Naive thymus-derived CD4-positive, alpha-beta T cell (primary cell): ENCODE measurements at places on chromosomes 7 and 10. TPM values are rescaled to one million over a fixed set of nuclear protein-coding genes. Genes with fewer than 3 reads are reported as not detected.

DNA sequence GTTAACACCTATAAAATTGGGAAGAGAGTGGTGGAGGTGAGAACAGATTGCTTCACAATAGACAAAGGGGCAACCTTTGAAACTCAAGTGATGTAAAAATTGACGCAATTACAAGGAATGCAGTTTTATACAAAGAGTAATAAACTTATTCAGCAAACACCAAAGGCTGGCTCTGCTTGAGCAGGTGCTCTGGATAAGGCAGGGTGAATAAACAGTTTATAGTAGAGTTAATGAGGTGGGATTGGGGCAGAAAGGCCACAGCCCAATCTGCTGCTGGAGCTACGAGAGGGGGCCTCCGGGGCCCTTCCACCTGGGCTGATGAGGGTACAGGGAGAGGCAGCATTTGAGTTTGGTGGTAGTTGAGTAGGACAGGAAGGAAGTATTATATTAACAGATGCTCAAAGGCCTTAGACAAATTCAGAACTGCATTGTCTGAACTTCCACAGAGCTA is 6.0 kb downstream of the MUC12 start:
- no peak for DNase-seq

DNA sequence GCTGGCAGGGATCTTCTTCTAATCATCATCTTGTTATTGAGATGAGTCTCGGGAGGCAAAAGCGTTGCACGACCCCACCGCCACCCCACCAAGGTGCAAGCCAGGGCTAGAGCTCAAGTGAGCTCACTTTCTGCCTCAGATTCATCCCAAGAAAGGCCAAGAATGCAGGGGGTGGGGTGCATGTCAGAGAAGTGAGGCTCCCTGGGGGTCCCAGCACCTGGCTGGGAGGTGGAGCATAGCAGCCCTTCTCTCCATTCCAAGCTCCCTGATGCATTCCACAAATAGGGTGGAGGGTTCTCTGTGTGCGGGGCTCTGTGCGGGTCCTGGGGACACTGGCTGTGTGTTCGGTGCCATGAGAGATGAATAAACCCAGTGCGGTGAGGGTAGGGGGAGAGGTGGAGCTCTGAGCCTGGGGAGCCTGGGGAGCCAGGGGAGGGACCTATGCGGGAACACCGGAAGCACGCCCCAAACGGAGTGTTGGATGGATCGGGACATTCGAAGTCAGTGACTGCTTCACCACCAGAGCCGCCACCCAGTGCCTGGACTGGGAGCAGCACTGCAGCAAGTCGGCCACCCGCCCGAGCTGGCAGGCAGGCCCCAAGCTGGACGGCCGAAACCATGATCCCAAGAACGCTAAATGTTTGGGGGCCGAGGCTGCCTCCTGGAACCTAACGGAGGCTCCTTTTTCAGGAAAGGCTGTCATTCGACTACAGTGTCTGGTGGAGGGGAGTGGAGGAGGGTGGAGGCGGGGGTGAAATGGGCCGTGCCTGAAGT is 17.9 kb upstream of the HMX3 start:
- no peak for DNase-seq

DNA sequence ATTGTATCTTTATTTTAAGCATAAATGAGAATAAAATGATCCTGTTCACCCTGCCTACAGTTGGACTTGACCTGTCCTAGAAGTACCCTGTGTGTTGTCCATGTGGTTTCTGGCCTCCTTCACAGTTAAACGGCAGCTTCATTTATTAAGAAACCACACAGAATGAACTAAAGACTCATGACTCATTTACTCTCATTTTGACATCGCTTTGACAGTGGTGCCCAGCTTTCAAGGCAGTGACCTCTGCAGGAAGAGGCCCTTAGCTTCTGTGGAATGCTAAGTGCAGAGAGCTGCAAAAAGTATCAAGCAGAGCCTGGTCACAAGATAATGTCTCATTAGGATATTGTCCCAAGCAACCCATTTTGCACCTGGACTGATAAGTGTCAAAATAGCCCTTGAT is 93.4 kb downstream of the AVL9 start:
- no peak for DNase-seq

DNA sequence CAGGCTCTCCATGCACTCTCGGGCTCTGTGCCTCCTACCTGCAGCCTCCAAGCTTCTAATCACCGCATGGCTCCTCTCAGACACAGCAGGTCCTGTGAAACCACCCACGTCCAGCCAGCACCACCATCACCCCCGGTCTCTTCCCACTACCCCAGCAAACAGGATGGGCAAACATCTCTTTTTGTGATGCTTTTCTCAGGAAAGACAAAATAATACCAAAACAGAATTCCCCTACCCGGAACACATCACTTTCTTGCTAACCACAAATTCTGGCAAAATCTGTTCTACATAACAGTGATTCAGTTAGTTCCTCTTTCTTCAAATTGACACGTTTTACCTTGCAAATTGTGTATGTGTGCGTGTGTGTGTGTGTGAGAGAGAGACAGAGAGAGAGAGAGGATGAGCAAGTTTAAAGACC is 6.5 kb downstream of the SNX8 start:
- DNase-seq: no peak

GRCh38 chr10:70893227-70894006 is 5.1 kb upstream of the PCBD1 start:
- DNase-seq: no peak

DNA sequence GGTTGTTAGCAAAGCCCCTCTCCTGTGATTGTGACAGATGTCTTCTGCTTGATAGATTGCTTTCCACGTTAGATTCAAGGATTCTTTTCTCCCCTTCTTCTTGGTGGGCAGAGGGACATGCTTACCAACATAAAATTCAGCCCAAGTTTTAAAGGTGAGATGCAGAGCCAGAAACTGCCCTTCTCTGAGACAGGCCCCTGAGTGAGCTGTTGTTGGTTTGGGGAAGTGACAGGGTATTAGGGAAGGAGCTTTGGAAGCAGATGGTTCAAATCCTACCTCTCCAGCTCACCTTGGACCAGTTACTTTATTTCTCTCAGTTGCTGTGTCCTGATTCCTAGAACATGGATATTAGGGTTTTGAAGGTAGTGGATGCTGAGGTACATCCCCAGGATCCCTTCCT is 53.0 kb downstream of the SORCS3 start:
- DNase-seq: no peak

The COL26A1 gene
- total RNA-seq: not detected

The PTF1A gene
- total RNA-seq: not detected

The HMX2 gene
- total RNA-seq: not detected

The CUZD1 gene
- total RNA-seq: 0.34 TPM

The ECHDC3 gene
- 0.74 TPM for total RNA-seq
